ENCODE measurements at places on chromosomes 3 and 15.

- DNase-seq = no peak
Observed at GRCh38 chr3:9422712-9423424, 25.5 kb downstream of the SETD5 start.

- DNase-seq = no peak
Observed at GRCh38 chr3:177190756-177191681, 6.3 kb downstream of the TBL1XR1 start.

- DNase-seq = no peak
Observed at GRCh38 chr3:177703788-177704187, 506.5 kb upstream of the TBL1XR1 start.

- no peak for DNase-seq
Observed at GRCh38 chr3:42655331-42655888, 1.9 kb downstream of the ZBTB47 start.

GRCh38 chr15:67785431-67785830 is 39.9 kb upstream of the SKOR1 start:
- DNase-seq = no peak

GRCh38 chr3:166243511-166243910 is 406.3 kb upstream of the BCHE start:
- DNase-seq = no peak

DNA sequence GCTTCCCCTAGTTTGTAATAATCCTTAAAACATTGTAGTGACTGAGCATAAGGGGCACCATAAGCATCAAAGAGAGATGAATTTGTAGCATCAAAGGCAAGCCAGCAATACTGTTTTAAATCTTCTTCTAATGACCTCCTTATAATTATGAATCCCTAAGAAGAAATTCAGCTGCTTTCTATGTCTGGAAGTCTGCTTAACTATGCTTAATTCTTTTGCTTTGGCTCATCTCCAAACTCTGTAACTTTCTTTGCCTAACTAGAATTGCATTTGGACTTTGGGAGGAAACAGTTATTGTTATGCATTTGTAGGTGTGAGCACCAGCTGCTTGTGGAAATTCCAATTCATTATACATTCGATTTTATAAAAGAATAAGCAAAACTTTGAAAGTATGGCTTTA is 117.7 kb upstream of the SPATA16 start:
- no peak for DNase-seq

- no peak for DNase-seq
Observed at GRCh38 chr3:149519912-149520311, 45.4 kb downstream of the TM4SF4 start.

DNA sequence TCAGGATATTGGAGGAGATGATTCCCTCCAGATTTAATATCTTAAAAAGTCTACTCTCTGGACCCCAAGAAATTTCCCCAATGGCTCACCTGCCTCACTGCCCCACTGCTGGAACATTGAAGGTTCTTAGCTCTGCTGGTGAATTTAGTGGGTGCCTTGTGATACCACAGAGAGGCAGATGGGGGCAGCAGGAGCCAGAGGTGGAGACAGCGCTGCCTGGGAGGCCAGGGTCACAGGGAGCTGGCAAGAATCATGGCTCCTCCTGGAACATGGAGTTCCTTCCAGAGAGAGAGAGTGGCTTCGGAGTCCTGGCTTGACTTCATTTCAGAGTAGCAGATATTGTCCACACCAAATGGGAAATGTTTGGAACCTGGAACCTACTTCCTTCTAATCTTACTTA is 263.5 kb upstream of the CFAP20DC start:
- peak; percentile 40 for DNase-seq

DNA sequence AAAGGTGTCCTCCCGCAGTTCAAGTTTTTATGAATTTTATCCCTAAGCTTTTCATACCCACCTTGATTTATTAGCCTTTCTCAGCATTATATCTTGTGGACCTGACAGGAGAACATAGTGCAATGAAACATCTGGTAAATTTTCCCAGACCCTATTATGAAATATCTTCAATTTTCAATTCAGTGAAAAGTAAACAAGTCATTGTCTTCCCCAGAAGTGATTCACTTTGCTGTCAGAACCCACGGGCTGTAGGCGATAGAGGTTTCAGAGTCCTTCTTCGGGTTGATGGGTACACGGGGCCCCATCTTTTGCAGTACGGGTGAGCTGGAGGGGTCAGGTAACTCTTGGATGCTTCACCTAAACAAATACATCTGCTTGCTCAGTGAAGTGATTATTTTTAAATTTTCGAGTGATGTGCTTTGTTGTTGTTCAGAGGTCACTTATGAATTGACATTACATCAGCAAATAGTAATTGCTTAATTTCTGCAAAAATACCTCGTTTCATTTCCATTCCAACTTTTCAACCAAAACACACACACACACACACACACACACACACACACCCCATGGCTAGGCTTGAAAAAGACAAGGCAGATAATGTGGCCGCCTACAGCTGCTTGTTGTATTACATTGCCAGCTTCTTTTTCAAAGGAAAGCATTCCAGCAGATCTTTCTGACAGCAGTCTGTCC is 102.9 kb downstream of the SEMA6D start:
- DNase-seq = no peak

- DNase-seq = no peak
Observed at GRCh38 chr15:62052713-62053112, 7.5 kb downstream of the VPS13C start.

DNA sequence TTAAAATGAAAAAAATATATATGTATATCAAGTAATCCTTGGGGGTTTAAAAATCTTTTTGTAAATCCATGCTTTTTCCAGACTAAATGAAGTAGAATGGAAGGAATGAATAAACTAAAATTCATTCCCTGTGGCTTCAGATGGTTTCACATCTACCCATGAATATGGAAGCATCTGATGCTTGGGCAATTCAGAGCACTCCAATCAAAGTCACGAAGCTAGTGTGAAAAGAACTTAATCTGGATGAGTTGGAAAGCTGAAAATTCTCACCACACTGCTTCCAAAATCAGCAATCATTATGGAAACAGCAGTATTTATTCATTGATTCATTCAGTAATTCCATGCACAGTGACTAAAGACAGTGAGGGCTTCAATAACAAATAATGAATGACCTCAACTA is 55.2 kb downstream of the SUMF1 start:
- no peak for DNase-seq

- DNase-seq = peak; percentile 4
Observed at GRCh38 chr3:42498791-42499477, 3.5 kb upstream of the VIPR1 start.

DNA sequence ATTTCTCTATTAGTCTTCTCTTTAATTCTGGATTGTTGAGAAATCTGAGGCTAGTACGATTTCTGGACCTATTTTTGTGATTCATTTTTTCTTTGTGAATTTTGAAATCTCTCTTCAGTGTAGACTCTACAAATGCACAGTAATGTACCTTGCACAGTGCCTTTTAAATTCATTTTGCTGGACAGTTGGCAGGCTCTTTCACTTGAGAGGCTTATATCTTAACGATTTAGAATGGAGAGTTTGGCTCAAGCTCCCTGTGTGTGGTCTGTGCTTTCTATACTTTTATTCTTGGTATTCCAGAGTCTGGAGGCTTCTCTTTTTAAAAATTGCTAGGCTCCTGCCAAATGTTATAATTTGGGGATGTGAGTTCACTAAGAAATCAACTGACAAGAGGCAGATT is 8.8 kb downstream of the CRYBG3 start:
- no peak for DNase-seq

GRCh38 chr3:107685383-107685782 is 162.6 kb downstream of the BBX start:
- DNase-seq = no peak

GRCh38 chr3:122088531-122088930 is 33.4 kb downstream of the CD86 start:
- DNase-seq = no peak

GRCh38 chr3:87335931-87336330 is 59.5 kb upstream of the POU1F1 start:
- no peak for DNase-seq

GRCh38 chr3:22113453-22113852 is 362.4 kb upstream of the ZNF385D start:
- DNase-seq = no peak

DNA sequence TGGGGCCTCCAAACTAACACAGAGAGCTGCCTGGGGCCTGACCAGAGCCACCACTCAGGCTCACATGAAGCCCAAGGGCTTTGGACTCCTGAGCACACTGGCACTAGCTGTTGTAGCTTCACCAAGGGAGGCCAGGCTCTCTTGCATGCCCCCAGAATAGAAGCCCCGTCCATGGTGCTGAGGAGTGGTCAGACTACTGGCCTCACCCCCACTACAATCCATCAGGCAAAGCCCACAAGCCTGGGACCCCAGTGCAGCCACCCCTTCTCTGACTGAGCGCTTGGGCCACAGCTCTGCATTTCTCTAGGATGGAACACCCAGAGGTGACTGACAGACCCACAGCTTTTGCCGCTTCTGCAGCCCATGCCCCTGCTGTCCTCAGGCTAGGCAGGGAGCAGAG is 180.8 kb downstream of the PYDC2 start:
- DNase-seq = no peak

DNA sequence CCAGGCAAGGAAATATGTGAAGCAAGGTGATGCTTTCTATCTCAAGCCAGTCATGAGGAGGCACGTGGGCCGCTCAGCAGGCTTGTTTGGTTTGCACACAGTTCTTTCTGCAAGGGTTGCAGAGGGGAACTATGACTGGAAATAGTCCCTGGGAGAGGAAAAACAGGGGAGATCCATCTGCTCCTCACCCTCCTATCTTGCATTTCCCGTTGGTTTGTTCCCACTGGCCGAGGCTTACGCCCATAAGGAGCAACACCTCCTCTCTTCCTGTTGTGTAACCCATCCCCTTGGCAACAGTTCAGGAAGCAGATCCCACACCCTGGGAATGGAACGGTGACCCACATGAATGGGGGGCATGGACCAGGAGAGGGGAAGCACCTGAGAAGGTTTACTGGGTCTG is 72.1 kb upstream of the MAGI1 start:
- DNase-seq = no peak

- DNase-seq = no peak
Observed at GRCh38 chr3:46864061-46864881, 1.0 kb upstream of the MYL3 start.

- no peak for DNase-seq
Observed at GRCh38 chr3:125129512-125129997, 73.8 kb upstream of the HEG1 start.

DNA sequence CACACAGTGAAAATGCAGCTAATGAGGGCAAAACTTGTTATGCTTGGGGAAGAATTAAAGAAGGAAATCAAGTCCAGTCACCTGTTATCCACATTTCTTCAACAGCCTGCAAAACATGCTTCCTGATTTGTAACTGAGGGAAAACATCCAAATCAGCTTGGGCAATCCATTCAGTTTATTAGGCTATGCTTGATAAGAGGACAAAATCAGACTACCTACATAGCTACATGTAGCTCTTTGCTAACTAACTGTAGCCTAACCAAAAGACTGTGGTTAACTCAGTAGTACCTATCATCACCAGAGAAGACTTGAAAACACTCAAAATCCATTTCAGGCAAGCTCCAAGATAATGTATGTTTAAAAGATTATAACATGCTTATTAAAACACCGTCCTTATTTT is 436.4 kb downstream of the SHQ1 start:
- no peak for DNase-seq

DNA sequence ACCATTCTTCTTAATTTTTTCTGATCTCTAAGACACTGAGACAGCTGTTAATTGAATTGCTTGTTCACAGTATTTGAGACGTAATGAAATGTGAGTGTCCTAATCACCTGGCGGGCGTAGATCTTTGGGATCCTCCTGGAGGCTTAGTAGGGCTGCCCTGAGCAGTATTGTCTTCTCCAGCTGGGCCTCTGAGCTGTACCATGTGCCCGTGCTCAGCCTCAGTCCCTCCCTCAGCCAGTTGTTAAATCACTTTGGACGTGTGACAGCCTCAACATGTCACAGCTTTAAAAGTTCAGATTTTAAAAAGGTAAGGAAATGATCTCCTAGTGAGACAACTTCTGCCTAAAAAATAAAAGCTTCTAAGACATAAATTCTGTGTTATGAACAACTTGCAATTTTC is 35.5 kb downstream of the IGF1R start:
- DNase-seq = no peak

GRCh38 chr3:98966434-98966833 is 64.9 kb upstream of the DCBLD2 start:
- DNase-seq = no peak

- no peak for DNase-seq
Observed at GRCh38 chr15:51079226-51079625, 15.5 kb downstream of the TNFAIP8L3 start.

DNA sequence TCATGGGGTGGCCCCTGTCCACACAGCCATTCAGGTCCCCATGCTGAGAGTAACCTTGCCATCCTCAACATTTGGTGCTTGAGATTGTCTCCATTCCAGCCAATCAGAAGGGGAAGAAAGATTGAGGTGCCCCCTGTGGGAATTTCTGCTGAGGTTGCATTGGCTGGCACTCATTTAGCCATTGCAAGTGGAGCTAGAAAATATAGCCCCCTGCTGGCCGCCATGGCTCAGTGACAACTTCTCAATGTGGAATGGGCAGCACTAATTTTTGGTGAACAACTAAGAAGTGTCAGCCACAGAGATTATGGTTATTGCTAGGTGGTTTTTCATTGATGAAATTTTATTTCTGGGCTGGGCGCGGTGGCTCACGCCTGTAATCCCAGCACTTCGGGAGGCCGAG is 22.0 kb downstream of the COL6A6 start:
- DNase-seq = peak; percentile 18

- DNase-seq = no peak
Observed at GRCh38 chr3:63975723-63976122, 47.6 kb downstream of the PSMD6 start.

- no peak for DNase-seq
Observed at GRCh38 chr3:155690921-155691320, 54.0 kb downstream of the PLCH1 start.

All from activated T-cell treated with anti-CD3 and anti-CD28 coated beads for 48 hours (primary cell).